ENCODE measurements at places on chromosomes 13 and 19. TPM values are rescaled to one million over a fixed set of nuclear protein-coding genes. Genes with fewer than 3 reads are reported as not detected.

DNA sequence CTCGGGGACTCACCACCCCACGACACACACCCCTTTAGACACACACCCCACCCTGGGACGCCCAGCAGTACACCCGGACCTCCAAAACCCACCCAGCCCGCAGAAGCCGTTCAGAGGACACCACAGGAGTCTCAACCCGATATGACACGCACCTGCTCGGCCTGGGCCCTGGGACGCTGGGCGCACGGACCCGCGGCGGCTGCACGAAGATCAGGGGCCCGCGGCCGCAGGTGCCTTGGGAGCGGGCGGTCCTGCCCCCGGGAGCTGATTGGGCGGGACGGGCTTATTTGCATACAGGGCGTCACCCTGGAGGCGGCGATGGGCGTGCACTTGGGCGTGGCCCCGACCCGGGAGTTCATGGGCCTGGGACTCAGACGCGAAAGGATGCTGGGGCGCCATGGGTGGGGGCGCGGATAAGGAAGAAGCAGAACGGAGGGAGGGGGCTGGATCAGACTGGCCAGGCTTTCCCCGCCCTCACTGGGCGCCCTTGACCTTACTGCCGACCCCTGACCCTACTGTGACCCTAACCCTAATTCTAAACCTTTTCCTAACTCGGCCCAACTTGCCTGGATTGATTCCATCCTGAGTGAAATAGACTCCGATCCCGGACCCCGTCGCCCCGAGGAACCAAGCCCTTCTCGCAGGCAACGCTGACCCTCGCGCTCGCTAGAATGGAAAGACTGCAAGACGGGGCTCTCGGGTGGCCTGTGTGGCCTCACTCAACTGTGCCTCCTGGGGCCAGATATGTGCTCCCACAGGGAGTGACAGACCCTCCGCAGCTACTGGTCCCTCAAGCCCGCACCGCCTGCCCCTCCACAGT lies at the start of gene MEF2B:
Gene MEF2B (minus strand): TSS at position 211 of the 820 bp plus-strand sequence. CDS start 19,528 bp downstream, outside the sequence.
- peak; percentile 77 for DNase-seq

GRCh38 chr19:44131955-44132354 lies 9.4 kb upstream of the ZNF234 start:
- no peak for DNase-seq

DNA sequence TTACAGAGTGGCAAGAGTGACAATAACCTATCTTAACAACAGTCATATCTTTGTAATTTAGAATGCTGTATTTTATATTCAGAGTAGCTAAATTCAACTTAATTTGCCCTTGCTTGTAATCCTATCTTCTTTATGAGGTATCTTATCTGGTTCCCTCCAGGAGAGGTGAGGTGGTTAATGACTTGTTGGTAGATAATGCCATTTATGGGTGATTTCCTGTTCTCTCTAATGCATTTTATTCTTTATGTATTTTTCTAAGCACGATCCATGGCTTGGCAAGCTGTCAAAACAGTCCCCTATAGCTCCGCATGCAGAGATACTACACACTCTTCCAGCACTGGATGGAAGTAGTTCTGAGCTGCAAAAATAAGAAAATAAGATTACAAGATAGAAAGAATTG lies 267.9 kb downstream of the LMO7 start:
- no peak for DNase-seq

- no peak for DNase-seq
Measured at GRCh38 chr19:34962687-34963572, 1.1 kb downstream of the ZNF792 start.

- no peak for DNase-seq
Measured at GRCh38 chr19:35784503-35785338, 9.4 kb downstream of the ARHGAP33 start.

DNA sequence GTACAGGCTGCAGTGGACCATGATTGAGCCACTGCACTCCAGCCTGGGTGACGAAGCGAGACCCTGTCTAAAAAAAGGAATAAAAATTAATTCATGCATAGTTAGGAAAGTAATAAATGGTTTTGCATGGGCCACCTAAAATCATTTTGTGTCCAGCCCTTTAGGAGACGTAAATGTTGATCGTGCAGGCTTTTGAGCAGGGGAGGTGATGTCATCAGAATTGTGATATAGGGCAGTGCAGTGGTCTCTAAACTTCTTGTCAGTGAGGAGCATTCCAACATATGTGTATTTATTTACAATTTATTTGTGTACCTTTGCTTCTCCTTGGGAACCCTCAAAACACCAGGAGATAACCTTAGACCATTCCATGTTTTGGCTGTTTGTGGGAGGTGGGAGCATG lies 3.0 kb downstream of the SMARCA4 start:
- DNase-seq = no peak

DNA sequence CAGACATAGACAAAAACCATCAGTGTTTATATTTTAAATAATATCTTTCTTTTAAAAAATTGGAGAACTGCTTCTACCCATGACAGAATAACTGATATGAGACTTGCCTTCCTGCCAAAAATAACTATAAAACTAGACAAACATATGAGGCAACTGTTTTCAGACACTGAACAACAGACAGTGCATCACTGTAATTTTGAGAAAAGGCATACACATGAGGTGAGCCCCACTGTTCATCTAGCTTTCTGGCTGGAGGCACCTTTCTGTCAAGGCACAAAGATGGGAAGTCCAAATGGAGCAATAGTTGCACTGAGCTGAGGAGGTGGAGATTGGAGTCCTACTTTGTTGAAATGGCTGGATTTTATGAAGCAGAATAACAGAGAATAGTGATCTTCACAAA lies 71.9 kb upstream of the ZNF507 start:
- no peak for DNase-seq

DNA sequence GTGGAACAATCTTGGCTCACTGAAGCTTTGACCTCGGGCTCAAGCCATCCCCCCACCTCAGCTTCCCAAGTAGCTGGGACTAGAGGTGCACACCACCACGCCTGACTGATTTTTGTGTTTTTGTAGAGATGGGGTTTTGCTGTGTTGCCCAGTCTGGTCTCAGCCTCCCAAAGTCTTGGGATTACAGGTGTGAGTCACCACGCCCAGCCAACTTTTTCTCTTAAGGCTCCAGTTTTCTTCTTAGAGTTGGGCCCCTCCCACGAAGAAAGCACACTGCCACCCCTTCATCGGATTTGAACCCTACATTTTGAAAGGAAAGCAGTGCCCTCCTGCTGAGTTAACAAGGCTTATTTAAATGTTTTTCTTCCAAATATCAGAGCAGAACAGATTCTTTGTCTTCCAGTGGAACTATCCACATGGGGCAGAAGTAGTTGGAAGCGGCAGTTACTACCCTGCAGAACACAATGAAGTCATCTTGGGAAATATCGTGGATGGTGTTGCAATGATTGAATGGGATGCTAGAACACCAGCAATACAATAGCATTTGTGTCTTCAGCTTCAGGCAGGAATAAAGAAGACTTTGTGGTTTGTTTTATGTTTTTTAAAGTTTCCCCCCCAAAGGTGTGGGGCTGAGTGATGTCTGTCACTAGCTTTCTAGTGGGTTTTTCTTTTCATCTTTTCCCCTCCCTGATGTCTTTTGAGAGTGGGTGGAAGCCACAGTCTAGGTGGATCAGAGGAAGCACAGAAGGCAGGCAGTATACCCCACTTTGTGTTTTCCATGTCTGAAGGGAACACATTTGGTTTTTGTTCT lies 8.9 kb downstream of the ACTN4 start:
- peak; percentile 88 for DNase-seq

- DNase-seq = no peak
Measured at GRCh38 chr19:39007096-39007495, 25.3 kb downstream of the FBXO27 start.

- no peak for DNase-seq
Measured at GRCh38 chr13:84649853-84650252, 767.6 kb upstream of the SLITRK1 start.

GRCh38 chr13:38826182-38826813 lies 139.4 kb downstream of the FREM2 start:
- no peak for DNase-seq

- no peak for DNase-seq
Measured at GRCh38 chr19:10977742-10978092, 16.9 kb downstream of the SMARCA4 start.

- DNase-seq = no peak
Measured at GRCh38 chr13:69274231-69274630, 833.4 kb upstream of the ATXN8OS start.

GRCh38 chr19:2700660-2701360 lies 1.7 kb downstream of the GNG7 start:
- no peak for DNase-seq

DNA sequence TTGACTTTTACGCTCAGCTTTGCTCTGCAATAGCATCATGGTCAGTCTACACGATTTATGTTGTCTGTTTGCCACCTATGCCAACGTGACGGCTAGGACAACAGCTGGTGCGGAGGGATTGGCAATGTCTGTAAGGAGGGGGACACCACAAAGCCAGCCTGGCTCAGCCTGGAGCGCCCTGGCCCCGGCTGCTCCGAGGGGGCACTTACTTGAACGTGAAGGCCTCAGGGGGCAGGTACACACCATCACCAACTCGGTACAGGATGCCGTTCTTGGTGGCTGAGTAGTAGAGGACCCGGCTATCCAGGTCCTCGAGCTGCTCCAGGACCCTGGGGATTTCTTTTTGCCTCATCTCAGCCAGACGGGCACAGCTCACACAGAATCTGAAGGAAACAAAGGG lies 26.4 kb upstream of the EIF3G start:
- no peak for DNase-seq

DNA sequence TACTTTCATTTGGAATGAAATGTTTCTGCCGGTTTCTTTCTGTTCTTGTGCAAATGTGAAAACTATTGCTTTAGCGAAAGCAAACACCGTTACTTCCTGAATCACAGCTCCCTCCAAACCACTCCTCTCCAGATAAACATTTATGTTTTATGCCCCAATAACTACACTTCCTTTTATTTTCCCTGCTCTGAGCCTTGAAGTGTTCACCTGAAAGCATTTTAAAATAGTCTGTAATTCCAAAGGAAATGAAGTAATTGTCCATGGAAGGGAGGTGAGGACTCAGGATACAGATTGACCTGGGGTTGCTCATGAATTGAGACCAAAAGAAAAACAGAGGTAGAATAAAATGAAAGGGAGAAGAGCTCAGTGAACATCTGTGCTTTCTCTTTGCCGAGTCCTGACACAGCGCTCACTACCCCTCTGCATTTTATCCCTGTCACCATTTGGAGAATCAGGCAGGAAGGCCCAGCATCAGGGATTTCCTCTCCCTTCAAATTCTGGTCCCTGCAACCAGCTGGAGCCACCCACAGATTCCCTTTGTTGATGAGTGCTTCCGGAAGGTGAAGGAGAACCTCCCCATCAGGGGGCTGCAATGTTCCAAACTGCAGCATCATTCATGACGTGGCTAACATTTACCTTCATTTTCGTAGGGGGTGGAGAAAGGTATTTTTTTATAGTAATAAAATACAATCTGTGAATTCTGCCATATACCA lies 171.9 kb downstream of the ITGBL1 start:
- DNase-seq = peak; percentile 11

GRCh38 chr19:13010038-13010991 lies 15.0 kb downstream of the NFIX start:
- no peak for DNase-seq

- no peak for DNase-seq
Measured at GRCh38 chr13:36453516-36453915, 21.2 kb downstream of the CCNA1 start.

- DNase-seq = no peak
Measured at GRCh38 chr13:95328386-95328785, 27.1 kb upstream of the ABCC4 start.

- DNase-seq = peak; percentile 43
Measured at GRCh38 chr19:48896191-48896720, 2.3 kb downstream of the TULP2 start.

DNA sequence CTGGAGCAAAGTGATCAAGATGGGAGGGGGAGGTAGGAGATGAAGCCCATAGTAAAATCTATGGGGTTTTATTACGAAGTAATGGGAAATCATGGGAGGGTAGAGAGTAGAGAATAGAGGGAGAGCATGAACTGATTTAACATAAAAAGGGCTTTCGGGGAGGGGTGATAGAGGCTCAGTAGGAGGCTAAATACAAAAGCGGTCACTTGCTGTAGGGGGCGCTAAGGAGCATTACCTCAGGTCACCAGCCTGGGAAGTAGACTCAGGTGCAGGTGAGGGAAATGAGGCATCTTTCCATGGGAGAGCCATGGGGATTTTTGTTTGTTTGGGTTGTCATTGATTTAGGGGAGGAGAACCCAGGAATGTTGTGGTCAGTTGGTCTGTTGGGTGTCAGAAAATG lies 14.1 kb downstream of the KRTDAP start:
- no peak for DNase-seq

DNA sequence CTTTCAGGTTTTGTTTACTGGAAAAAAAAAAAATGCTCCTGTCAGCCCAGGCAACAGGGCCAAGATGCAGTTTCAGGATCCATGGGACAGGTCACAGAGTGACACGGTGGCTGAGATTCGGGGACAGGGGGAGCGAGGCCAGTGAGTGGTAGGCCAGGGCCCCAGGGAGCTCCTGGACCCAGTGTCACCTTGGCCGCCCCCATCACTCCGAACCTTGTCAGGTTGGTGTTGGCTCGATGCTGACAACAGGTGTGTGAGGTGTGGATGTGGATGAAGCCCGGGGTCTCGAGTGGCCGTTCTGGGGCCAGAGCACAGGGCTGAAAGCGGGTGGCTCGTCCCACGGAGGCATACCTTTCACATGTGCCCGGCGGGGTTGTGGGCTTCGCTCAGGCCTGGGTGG lies 6.1 kb upstream of the UQCR11 start:
- no peak for DNase-seq

GRCh38 chr19:46787331-46788261 lies 798 bp downstream of the SLC1A5 start:
- DNase-seq = no peak

DNA sequence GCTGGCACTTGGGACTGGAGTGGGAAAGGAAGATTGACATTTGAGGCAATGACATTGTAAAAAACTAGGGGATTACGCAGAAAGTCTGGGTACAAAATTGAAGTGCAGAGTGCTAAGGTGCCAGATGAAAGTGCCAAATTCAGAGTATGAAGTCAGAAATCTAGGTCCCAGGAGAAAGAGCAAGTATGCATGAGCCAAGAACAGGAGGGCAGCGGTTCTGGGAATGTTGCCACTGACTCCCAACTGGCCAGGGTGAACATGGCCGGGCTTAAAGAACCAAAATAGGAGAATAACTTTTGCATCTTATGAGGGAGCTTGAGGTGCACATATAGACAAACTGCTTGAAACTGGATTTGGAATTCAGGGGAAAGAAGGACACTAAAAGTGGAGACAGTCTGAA lies 495.8 kb upstream of the KLF12 start:
- no peak for DNase-seq

GRCh38 chr13:53569453-53569852 lies 540.8 kb downstream of the OLFM4 start:
- no peak for DNase-seq

- DNase-seq = no peak
Measured at GRCh38 chr13:39036212-39036611, 1.7 kb downstream of the PROSER1 start.

- DNase-seq = no peak
Measured at GRCh38 chr13:114043421-114044053, 69.7 kb upstream of the C13orf46 start.

The ZSCAN4 gene
- not detected for total RNA-seq

The IGFL3 gene
- total RNA-seq = not detected

The RFXANK gene
- total RNA-seq = 33.4 TPM

The OR4F17 gene
- total RNA-seq = not detected

The GTF2F1 gene
- 67.9 TPM for total RNA-seq

The ZNF324B gene
- 6.2 TPM for total RNA-seq

The ACP5 gene
- 10.6 TPM for total RNA-seq

The RNF17 gene
- not detected for total RNA-seq

The IRF2BP1 gene
- 17.7 TPM for total RNA-seq

The VSTM1 gene
- not detected for total RNA-seq

The NLRP7 gene
- total RNA-seq = not detected

The STOML3 gene
- total RNA-seq = not detected

Measured in CD8-positive, alpha-beta T cell (primary cell).